Articular chondrocyte of knee joint (primary cell): ENCODE measurements at places on chromosomes 3 and 15. TPM values are rescaled to one million over a fixed set of nuclear protein-coding genes. Genes with fewer than 3 reads are reported as not detected.

RBM5 gene
- total RNA-seq = 160 TPM in 2 replicates

MKRN2 gene
- 40.2 and 44.4 TPM in 2 replicates for total RNA-seq

SUCNR1 gene
- under 0.01 TPM in 1 of 2 replicates, not detected in the other for total RNA-seq

GPR156 gene
- 1.2 and 1.5 TPM in 2 replicates for total RNA-seq

PLA2G4D gene
- not detected in 2 replicates for total RNA-seq

MKRN3 gene
- not detected in 2 replicates for total RNA-seq

TMF1 gene
- 61.0 and 136 TPM in 2 replicates for total RNA-seq

MORC1 gene
- total RNA-seq = not detected in 2 replicates

LSG1 gene
- 28.1 and 30.2 TPM in 2 replicates for total RNA-seq
